Activated CD4-positive, alpha-beta T cell treated with anti-CD3 and anti-CD28 coated beads, Interleukin-2, amount 50 U/mL, for 4 hours (primary cell): ENCODE measurements at places on chromosomes 2 and 18.

DNA sequence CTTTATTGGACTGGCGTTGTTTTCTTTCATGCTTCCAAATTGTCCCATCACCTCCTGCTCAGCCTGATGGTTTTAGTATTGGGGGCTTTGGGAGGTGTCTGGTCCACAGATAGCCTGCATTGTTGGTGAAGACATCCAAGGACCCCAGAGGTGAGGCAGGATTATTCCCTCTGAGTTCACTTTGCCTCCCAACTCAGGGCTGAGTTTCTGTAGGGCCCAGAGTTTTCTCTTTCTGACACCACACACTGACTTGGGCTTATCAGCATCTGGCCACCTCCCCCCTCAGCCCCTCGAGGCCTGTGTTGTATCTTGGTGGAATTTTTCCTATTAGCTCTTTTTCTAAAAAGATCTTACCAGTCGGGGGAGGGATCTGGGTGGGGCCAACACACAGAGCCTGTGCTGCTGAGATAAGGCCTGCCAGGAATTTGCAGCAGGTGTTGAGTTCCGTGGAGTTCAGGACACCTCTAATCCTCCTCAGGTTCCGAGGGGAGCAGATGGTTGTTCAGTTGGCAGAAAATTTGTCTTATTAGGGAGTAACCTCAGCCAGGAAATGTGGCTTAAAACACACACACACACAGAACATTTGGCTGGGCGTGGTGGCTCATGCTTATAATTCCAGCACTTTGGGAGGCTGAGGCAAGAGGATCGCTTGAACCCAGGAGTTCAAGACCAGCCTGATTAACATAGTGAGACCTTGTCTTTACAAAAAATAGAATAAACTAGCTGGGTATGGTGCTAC is 7.3 kb downstream of the EMILIN2 start:
- no peak for DNase-seq

- DNase-seq: no peak
Measured at GRCh38 chr2:79554899-79555298, 42.0 kb downstream of the CTNNA2 start.

- DNase-seq: no peak
Measured at GRCh38 chr18:58242968-58243367, 198.9 kb downstream of the NEDD4L start.

DNA sequence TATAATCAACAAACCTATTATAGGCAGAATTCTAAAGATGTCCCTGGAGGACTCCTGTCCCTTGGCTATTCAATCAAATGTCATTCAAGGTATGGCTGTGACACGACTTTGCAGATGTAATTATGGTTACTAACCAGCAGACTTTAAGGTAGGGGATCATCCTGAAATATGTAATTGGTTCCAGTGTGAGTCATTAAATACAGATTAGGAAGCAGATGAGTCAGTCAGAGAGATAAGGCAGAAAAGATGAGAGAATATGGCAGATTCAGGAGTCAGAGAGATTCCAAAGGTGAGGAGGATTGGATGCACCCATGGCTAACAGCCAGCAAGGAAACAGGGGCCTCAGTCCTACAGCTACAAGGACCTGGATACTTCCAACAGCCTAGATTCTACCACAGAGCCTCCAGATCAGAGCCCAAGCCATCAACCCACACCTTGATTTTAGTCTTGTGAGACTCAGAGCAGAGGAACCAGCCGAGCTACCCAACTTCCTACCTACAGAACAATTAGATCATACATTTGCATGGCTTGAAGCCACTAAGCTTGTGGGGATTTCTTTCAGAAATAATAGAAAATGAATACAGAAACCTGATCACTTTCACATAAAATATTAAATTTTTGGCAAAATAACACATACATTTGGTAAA is 11.2 kb upstream of the PROM2 start:
- DNase-seq: no peak

DNA sequence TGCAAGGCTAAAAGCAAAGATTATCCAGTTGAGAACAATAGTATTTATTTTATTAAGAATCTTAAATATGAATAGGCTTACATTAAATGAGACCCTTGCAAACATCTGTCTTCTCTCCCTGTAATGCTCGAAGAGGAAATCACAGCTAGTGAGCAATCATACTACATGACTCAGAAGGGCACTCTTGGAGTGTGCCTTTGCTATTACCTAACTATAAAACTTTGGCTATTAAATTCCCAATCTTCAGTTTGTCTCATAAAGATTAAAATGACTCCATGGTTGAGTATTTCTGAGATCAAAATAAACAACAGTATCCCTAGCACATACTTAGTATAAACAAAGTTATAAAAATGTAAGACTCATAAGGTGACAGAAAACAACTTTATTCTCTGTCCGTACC is 296.9 kb downstream of the KCNJ3 start:
- DNase-seq: no peak

DNA sequence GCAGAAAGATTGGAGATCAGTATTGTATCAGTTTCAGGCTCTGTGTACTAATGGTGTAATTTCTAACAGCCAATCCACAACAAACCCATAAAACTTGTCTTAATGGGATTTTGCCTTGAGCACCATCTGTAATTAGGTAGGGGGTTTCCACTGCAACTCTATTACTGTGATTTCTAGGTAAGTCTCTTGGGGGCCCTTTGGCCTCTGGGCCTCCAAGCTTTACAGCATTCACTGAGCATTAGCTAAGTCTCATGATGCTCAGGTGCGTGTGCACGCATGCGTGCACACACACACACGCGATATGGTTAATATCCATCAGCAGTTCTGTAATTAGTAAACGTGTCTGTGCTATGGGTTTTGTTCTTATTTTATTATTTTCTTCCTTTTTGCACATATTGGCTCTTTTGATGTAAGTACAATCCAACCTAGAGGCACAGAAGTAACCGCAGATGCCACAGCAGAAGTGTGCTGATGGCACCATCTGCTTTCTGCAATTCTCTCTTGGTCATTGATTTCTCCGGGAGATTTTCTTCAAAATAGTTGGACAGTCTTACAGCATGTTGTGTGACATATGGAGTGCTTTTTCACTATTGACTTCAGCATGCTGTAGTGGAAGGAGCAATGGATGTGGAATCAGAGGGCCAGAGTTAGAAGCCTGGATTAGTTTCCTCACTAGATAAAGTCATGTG is 592.0 kb downstream of the LRRTM4 start:
- no peak for DNase-seq

DNA sequence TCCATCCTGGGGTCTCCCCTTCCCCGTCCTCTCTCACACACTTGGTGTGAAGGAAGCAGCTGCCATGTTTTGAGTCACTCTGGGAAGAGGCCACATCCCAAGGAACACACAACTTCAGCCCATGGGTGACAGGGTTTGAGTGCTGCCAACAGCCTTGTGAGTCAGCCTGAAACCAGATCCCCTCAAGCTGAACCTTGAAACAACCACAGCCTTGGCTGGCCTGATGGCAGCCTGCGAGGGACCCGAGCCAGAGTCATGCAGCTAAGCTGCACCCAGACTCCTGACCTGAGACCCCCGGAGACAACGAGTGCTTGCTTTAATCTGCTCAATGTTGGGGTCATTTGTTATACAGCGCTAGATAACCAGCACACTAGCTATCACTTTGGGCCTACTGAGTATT is 19.3 kb upstream of the MC2R start:
- DNase-seq: no peak

GRCh38 chr2:69948032-69948962 is 13.1 kb downstream of the ASPRV1 start:
- DNase-seq: no peak

DNA sequence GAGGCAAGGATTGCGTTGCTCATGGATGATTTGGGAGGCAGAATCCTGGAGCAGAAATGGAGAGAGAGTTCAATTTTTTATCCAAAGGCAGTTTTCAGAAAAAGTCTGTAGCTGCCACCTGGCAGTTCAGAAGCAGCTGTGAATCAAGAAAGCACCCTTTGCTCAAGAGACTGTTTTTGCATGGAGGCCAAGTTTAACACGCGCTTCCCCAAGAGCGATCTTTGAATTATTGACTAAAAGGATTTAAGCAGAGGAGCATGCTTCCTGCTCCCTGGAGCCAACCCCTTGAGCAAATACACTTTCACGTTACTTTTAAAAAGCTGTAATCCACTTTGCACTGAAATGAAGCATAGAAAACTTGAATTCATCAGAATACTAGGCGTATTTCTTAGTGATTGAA is 252.4 kb downstream of the RNF144A start:
- no peak for DNase-seq

GRCh38 chr2:134396493-134396892 is 142.6 kb downstream of the MGAT5 start:
- DNase-seq: no peak

- no peak for DNase-seq
Measured at GRCh38 chr2:235832941-235833340, 335.2 kb downstream of the GBX2 start.

DNA sequence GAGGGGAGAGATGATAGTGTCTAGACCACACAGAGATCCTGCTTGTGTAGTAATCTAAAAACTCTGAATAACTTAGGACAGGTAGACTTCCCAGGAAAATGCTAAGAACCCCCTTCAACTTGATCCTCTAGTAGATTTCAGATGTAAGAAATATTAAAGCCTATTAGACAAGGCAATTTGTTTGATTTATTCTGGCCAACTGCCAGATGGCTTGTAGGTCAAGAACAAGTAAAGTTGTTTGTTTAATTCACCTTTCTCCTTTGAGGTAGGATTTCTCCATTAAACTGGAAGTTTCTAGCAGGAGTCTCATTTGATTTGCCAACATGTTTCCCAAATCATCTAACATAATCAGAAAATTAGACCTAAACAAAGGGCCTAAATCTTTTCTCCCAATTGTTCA is 48.6 kb downstream of the SH3RF3 start:
- DNase-seq: no peak

- DNase-seq: no peak
Measured at GRCh38 chr2:222637067-222637466, 18.8 kb downstream of the FARSB start.

GRCh38 chr2:196989496-196989895 is 63.0 kb upstream of the PGAP1 start:
- no peak for DNase-seq

GRCh38 chr2:44549856-44550255 is 188.1 kb downstream of the CAMKMT start:
- DNase-seq: no peak

GRCh38 chr18:56066524-56067213 is 478.7 kb upstream of the TCF4 start:
- DNase-seq: no peak

- DNase-seq: no peak
Measured at GRCh38 chr2:114609801-114610200, 167.4 kb downstream of the DPP10 start.

DNA sequence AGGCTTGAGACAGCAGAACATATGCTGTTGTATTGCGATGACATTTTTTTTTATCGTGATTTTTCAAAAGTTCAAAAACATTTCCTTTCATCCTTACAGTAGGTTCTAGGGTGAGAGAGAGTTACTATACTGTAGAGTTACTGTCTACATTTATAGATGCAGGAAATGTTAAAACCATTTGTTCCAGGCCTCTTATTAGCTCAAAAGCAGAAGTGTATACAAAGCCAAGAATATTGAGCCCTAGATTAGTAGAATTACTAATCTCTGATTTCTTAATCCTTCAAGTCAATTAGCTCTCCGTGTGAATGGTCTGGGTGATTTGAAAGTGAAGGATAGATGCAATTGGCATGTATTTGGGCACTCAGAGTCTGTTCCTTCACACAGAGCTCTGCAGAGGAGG is 73.1 kb downstream of the MAPRE2 start:
- DNase-seq: no peak

- DNase-seq: peak; percentile 44
Measured at GRCh38 chr18:54284981-54285785, 15.9 kb downstream of the POLI start.

DNA sequence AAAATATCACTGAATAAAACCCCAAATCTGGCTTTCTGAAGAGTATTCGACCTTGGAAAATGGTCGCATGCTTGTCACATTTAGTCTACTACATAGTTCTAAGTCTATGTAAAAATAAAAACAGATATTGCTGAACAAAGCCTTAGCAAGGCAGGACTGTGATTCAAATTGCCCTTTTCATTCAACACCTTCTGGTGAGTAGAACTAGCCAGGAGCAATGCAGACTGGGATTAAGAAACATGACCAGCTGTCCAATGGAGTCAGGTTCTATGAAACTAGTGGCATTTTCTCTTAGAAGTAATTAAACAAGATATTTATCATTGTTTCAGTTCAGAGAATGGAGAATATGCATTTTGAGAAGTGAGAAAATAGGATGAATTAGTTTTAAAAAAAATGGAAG is 1260.5 kb upstream of the ACVR2A start:
- no peak for DNase-seq

GRCh38 chr2:105919191-105919811 is 174.6 kb downstream of the NCK2 start:
- no peak for DNase-seq

DNA sequence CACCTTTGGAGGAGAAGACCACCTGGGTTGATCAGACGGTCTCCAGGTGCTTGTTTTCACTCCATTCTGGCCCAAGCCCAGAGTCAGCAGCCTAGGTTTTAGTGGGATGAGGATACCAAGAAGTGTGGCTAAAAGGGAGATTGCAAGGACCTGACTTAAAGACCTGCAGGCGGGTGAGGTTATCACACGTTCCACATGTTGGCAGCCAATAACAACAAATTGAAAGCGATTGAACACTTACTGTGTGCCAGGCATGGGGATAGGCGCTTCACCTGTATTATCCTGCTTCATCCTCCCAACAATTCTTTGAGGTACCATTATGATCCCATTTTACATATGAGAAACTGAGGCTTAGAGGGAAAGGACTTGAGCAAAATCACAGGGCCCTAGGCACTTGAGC is 5.0 kb downstream of the ARL4C start:
- DNase-seq: no peak

- DNase-seq: no peak
Measured at GRCh38 chr2:12020833-12021469, 274.5 kb downstream of the LPIN1 start.

DNA sequence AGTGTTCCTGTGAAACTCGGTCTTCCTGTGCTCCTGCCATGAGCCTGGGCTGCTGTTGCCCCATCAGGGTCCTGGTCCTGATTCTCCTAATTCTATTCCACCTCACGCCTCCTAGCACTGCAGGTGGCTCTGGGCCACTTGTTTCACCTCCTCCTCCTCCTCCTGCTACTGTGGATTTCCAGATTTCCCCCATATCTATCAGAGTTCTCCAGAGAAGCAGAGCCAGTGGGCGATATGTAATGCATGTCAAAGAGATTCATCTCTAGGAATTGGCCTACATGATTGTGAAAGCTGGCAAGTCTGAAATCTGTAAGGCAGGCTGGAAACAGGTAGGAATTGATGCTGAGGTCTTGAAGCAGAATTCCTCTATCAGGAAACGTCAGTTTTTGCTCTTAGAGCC is 45.3 kb downstream of the CHRNA1 start:
- DNase-seq: no peak

- DNase-seq: no peak
Measured at GRCh38 chr2:38748943-38749804, 2.0 kb downstream of the SRSF7 start.
